ENCODE measurements at places on chromosomes 11 and 22. TPM values are rescaled to one million over a fixed set of nuclear protein-coding genes. Genes with fewer than 3 reads are reported as not detected.

DNA sequence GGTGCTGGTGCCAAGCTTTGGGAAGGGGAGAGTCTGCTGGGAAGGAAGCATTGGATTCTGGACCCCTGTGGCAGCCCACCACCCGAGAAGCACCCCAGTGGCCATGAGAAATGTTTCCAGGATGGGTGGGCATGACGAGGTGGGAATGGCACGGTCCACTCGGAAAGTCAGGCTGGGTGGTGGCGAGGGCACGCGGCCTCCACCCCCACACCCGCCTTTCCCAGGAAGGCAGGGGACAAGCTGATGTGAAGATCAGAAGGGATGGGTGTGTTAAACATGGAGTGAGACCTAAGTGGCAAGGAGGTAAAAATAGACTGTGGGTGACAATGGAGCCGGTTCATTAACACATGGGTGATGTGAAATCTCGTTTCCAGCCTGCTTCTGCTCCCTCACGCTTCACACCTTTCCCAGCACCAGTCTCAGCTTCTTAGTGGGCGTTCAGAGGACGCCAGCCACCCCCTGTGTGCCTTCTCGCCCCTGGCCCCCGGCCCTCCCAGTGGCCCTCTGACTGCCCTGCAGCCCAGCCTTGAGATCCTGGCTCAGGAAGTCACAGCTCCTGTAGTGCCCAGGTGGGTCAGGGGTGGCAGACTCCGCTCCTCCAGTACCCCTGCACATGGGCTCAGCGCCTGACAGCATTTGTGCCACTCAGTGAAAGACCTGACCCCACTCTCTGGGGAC is 27.6 kb downstream of the LRRC10B start:
- peaks cover 1% of the 10 kb centered on the region for H3K4me1 ChIP-seq
- H3K36me3 ChIP-seq, result no peaks in the 10 kb centered on the region
- peaks cover 19% of the 10 kb centered on the region for H3K27me3 ChIP-seq
- no peak overlapping the region for H3K4me3 ChIP-seq
- no peak overlapping the region for H3K27ac ChIP-seq
- DNase-seq, result no peak

GRCh38 chr22:50316114-50317065 is 8.9 kb upstream of the PLXNB2 start:
- no peaks in the 10 kb centered on the region for H3K36me3 ChIP-seq
- no peak overlapping the region for H3K4me3 ChIP-seq
- no peak for DNase-seq
- no peaks in the 10 kb centered on the region for H3K27me3 ChIP-seq
- H3K4me1 ChIP-seq, result peaks cover 10% of the 10 kb centered on the region

- H3K4me1 ChIP-seq, result no peaks in the 10 kb centered on the region
- no peaks in the 10 kb centered on the region for H3K36me3 ChIP-seq
- no peak overlapping the region for H3K27ac ChIP-seq
- DNase-seq, result no peak
- H3K27me3 ChIP-seq, result no peaks in the 10 kb centered on the region
These were observed 56.3 kb upstream of the ZBTB44 start for GRCh38 chr11:130370845-130371590.

- H3K27ac ChIP-seq, result no peak overlapping the region
- DNase-seq, result no peak
- no peaks in the 10 kb centered on the region for H3K27me3 ChIP-seq
- H3K4me3 ChIP-seq, result no peak overlapping the region
These were observed 342.7 kb downstream of the AASDHPPT start for GRCh38 chr11:106420048-106420665.

DNA sequence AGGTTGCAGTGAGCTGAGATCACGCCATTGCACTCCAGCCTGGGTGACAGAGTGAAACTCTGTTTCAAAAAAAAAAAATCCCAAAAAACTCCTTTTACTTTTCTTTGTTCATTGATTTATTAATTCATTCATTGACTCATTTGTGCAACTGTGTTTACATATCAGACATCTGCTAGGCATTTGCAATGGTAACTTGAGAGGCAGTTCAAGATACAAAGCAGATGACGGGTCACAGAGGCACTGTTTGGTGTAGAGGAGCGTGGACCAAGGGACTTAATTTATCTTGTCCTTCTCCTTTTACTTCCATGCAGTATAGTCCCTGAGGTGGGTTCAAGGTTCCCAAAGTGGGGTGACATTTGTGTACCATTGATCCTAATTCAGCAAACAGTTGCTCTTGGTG is 71.4 kb downstream of the KIAA1671 start:
- H3K4me3 ChIP-seq, result no peak overlapping the region
- no peak overlapping the region for H3K27ac ChIP-seq
- peaks cover 3% of the 10 kb centered on the region for H3K4me1 ChIP-seq
- H3K36me3 ChIP-seq, result no peaks in the 10 kb centered on the region

NXPE1 gene
- not detected for total RNA-seq

GRCh38 chr11:64318766-64319761 is 1.1 kb downstream of the PRDX5 start:
- peak overlapping the region; percentile 94 for H3K4me3 ChIP-seq
- peaks cover 30% of the 10 kb centered on the region for H3K36me3 ChIP-seq
- H3K27me3 ChIP-seq, result no peaks in the 10 kb centered on the region
- H3K4me1 ChIP-seq, result peaks cover 40% of the 10 kb centered on the region
- no peak for DNase-seq
- H3K27ac ChIP-seq, result peak overlapping the region; percentile 100

RAPSN gene
- not detected for total RNA-seq

DNA sequence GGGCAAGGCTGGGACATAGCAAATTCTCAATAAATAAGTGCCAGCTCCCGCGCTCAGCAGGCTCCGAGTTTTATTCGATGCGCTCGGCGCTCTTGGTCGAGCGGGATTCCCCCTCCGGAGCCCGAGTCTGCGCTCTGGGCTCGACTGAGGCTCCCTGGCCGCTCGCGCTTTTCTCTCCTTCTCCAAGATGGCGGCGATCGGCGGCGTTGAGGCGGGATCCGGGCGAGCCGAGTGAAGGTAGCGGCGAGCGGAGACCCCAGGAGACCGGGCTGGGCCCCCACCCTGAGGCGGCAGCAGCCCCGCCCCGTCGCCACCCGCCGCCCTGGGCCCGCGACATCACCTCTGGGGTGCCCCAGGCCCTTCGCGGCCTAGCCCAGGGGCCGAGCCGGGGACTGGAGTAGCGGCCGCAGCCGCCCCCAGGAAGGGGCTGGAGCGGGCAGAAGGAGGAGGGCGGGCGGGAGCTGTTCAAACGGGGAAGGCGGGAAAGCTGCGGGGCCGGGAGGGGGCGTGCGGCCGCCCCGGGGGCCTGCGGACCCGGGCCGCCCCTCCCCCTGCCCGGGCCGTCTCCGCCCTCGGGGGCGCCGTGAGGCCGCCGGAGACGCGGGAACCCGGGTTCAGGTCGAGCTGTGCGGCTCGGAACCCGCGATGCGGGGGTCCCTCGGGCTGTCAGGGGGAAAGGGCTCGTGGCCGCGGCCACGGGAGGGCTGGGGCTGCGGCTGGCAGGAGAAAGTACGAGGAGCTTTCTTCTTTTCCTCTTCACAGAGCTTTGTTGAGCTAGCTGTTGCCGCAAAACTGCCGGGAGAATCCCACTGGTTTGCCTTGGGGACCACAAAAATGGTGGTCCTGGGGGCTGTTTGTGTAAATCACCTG is at the start of gene HMGXB4:
Gene HMGXB4, plus strand, starts transcription at position 173 of the 870 bp plus-strand sequence. CDS start 4,898 bp downstream, outside the sequence.
- peak within 1 kb of the TSS; percentile 92 for H3K4me3 ChIP-seq
- peak within 1 kb of the TSS; percentile 90 for H3K27ac ChIP-seq
- no peaks in the 10 kb centered on the region for H3K27me3 ChIP-seq
- H3K36me3 ChIP-seq, result peaks cover 12% of the 10 kb centered on the region
